ENCODE measurements at places on chromosomes 6 and 20.

GRCh38 chr6:35569011-35569461 lies 56.3 kb upstream of the TULP1 start:
- ATAC-seq = peak; percentile 73

- no peak for ATAC-seq
These were observed 7.6 kb downstream of the MYB start for GRCh38 chr6:135188718-135189117.

- no peak for ATAC-seq
These were observed 156.9 kb downstream of the INSM1 start for GRCh38 chr20:20524756-20525155.

- no peak for ATAC-seq
These were observed 2.8 kb downstream of the TAF11 start for GRCh38 chr6:34884996-34885395.

- peak; percentile 77 for ATAC-seq
These were observed 24.6 kb upstream of the GATA5 start for GRCh38 chr20:62500237-62500864.

- peak; percentile 41 for ATAC-seq
These were observed 659 bp downstream of the MCUR1 start for GRCh38 chr6:13813621-13814175.

DNA sequence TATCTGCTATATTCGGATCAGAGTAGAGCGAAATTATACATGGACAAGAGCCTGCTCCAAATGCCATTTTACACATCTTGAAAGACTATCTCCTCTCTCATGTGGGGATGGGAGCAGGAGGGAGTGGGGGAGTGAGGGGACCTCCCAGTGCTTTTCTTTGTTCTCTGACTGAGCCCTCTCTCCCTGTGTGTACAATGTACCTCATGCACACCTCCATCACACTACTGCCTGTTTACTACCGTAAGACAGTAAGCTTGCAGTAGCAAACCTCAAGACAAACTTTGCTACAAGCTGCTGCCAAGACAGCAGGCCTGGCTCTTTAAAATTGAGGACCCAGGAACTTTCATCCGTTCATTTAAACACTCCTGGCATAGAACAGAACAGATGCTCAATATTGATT lies 7.2 kb downstream of the NHSL1 start:
- no peak for ATAC-seq

DNA sequence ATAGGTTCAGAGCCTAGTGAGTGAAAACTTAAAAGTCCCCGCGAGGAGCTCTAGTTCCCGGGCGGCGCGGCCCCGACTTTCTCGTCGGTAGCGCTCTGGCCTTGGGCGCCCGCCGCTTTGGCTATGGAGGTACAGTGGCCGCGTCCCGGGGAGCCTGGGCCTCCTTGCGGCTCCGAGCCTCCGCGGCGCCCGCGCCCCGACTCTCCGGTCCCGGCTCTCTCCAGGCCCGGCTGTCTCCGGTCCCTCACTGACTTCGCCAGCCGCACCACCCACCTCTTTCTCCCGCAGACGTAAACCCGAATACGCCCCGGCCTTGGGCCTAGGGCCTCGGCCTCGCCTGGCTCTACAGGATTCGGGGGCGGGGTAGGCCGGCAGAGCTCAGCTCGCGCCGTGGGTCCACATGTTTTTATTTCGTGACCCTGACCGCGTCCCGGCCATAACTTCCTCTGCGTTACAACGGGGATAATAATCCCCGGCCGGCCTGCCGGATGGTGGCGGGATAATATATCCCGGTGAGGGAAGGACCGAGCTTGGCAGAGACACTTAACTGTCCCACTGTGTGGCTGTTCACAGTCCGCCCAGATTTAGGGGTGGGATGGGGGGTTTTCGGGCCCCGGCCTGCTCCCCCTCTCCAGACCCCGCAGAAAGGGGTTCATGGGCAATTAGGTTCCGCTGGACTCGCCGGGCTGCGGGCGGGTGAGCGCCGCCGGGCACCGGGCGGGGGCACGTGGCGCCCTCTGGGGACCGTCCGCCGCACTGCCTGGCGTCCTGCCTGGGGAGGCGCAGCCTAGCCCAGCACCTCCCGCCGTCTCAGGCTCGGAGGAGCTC lies 10.0 kb upstream of the TBX18 start:
- peak; percentile 81 for ATAC-seq

- no peak for ATAC-seq
These were observed 289.2 kb upstream of the CNR1 start for GRCh38 chr6:88455317-88455716.

- ATAC-seq = no peak
These were observed 130.4 kb upstream of the AKAP12 start for GRCh38 chr6:151109361-151109760.

- ATAC-seq = no peak
These were observed 62.1 kb downstream of the TBXT start for GRCh38 chr6:166105341-166106075.

- no peak for ATAC-seq
These were observed 9.6 kb upstream of the PLG start for GRCh38 chr6:160692369-160692959.

- ATAC-seq = no peak
These were observed 380.0 kb upstream of the FLRT3 start for GRCh38 chr20:14717134-14717999.

GRCh38 chr6:144749263-144749662 lies 464.1 kb downstream of the UTRN start:
- ATAC-seq = no peak

DNA sequence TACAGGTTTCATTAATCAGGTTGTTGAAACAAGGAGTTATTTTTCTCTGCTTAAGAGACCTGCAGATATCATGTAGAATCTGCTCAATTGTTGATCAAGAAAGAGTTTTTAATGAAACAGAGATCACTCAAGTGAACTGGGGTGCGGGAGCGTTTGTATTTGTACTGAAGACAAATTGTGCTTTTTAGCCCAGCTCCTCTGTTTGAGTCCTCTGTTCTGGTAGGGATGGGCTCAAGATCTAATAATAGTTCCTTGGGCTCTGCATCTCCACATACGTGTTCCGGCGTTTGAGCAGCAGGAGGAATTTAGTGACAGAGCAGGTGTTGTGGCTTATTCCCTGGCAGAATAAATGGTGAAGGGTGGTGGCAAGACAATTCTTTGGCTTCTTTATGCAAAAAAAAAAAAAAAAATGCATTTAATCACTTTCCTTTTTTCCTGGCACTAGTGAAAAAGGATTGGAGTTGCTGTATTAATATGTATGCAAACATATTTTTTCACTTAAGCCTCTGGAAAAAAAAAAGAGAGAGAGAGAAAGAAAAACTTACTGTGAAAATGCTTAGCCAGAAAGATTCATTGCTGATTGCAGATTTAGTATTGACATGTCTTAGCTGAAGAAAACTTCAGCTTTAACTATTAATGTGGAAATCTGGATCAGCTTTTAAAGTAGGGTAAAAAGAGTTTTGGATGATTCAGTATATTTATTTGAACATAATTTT lies 4.0 kb downstream of the CITED2 start:
- peak; percentile 8 for ATAC-seq

DNA sequence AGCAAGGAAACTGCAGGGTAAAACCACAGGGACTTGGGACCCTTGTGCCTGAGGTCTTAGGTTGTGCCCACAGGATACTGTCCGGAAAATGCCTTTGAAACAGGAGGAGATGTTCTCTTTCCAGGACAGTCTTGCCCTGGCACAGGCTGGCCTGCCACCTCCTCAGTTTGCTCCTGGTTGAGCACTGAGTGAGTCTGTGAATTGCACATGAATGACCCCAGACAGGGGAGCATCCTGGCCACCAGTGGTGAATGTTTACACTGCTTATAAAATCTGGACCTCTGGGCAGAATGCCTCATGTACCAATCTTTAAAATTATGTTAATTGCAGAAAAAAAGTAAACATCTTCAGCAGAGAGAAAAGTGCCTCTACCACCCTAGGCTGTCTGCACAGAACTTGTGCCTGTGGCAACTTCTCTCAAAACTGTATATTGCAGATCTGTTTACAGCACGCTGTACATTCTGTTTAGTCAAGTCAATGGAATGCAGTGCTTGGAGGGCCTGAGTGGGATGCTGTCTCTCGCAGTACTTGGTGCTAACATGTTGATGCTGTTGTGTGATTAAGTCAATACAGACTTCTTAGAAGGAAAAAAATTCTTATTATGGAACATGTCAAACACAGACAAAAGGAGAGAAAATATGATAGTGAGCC lies 242.1 kb downstream of the SOD2 start:
- ATAC-seq = no peak

DNA sequence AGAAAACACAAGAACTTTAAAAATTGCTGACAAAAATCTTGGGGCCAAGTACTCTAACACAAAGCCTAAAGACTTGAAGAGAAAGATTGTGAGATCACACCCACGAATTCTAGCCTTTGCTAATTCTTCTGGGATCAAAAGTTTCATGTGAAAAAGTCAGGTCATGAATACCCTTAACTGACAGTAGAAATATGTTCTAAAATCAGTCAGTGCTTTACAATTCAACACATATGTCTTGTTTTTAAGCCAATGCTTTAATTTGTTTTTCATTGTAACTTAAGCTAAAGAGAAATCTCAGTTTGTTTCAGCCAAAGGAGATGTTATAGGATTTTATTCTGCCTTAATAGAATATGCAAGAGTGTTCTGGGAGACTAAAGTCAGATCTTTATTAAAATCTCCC lies 78.2 kb upstream of the PLEKHG1 start:
- ATAC-seq = no peak

DNA sequence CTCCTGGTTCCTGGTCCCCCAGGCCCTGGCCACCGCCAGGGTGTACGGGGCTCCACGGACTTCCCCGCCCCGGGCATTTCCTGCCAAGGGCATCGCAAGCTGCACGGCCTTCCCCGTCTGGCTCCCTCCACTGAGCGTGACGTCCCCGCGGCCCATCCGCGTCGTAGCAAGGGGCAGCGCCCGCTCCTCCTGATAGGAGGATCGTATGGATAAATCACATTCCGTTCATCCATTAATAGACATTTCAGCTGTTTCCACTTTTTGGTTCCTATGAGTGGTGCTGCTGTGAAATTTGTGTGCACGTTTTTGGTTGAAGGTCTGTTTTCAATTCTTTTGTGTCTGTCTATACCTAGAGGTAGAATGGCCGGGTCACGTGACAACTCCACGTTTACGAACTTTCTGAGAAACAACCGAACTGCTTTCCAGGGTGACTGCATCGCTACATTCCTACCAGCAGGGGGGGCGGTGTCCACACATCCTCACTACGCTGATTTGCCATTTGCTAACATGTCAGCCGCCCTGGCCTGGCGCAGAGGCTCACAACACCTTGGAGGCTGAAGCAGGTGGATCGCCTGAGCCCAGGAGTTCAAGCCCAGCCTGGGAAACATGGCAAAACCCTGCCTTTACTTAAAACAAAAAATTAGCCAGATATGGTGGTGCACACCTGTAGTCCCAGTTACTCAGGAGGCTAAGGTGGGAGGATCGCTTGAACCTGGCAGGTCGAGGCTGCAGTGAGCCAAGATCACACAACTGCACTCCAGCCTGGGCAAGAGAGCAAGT lies 37.7 kb downstream of the KCNQ2 start:
- no peak for ATAC-seq

DNA sequence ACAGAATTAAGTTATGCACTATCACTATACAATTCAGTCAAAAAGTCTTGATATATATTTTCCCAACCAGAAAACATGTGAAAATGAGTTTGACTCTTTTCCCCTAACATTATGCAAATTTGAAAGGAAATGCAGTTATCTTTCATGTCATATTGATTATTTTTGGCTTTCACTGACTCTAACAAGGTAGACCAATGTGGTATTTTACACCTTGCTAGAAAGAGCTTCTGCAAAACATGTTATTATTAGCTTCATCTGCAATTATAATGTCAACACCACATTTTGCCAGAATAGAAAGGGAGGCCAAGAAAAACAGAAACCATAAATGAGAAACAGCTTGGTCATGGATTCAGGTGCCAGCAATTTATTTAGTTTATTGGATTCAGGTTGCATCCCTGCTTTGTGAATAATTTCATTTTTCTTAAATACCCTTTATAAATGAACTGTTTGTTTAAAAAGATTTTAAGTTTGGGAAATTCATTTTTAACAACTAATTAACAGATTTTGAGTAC lies 226.1 kb upstream of the GJE1 start:
- no peak for ATAC-seq

GRCh38 chr20:1920826-1921225 lies 25.6 kb downstream of the SIRPA start:
- no peak for ATAC-seq

- ATAC-seq = no peak
These were observed 13.4 kb upstream of the MYO6 start for GRCh38 chr6:75735491-75736186.

- peak; percentile 72 for ATAC-seq
These were observed 17.6 kb upstream of the EIF2S2 start for GRCh38 chr20:34129518-34130162.

DNA sequence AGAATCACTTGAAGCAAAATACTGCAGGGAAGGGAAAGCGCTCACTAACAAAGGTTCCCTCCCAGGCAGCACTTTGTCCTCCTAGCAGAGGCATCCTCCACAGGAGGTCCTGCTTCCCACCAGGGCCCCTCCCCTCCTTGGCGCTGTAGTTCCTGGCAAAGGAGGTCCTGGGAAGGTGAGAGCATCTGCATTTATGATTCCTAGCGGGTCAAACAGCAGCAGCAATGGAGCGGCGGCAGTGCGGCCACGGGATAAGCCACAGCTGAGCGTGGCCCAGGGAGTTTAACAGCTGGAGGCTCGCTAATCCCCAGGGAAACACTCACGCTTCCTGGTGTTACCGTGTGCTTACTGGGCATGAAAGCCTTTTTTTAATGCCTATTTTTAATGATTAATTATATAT lies 185.8 kb downstream of the TTLL2 start:
- no peak for ATAC-seq

DNA sequence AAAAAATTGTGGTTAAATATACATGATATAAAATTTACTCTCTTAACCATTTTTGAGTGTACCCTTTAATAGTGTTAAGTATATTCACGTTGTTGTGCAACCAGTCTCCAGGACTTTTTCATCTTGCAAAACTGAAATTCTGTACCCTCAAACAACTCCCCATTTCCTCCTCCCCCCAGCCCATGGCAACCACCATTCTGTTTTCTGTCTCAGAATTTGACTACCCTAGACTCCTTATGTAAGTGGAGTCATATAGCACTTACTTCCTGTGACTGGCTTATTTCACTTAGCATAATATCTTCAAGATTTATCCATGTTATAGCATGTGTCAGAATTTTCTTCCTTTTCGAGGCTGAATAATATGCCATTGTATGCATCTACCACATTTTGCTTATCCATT lies 5.1 kb downstream of the VPS16 start:
- ATAC-seq = no peak

- no peak for ATAC-seq
These were observed 50.8 kb downstream of the GRM4 start for GRCh38 chr6:34095136-34095505.

DNA sequence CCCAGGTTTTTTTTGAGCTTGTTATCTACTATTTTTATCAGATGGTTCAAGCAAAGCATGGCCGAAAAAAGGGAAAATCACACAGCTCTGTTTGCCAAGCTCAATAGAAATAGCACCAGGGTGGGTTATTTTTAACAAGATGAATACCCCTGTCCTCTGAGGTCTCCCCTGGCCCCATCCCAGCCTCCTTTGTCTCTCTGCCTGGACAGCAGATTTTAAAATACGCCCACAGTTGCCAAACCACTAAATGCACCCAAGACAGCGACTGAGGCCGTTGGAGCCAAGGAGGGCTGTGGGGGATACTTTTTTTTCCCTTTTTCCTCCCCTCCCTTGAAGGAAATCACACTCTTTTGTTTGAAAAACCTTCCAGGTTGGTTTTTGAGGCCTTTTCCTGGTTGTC lies 106.6 kb downstream of the VEGFA start:
- ATAC-seq = no peak

Data from gastroesophageal sphincter (tissue), 4 donors.